ENCODE measurements at places on chromosomes 2 and 18. TPM values are rescaled to one million over a fixed set of nuclear protein-coding genes. Genes with fewer than 3 reads are reported as not detected.
A peak's percentile ranks its signal among the peaks of the same experiment; 100 is the strongest.

DNA sequence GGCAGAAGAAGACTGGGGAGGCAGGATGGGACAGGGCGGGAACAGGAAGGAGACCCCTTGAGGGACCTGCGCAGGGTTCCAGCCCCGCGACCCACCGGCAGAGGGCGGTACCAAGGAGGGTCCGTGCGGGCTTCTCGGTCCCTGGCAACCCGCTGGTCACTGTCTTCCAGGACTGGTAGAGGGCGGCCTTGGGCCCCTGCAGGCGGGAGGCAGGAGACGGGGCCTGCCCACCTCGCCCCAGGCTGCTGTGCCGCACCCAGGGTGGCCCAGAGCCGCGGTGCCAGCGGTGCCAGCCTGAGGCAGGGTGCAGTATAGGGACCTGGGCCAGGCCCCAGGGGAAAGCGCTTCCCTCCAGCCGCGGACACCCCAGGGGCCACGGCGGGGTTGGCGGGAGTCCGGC lies 34.5 kb downstream of the NEURL3 start:
- DNase-seq, result peak; percentile 78

DNA sequence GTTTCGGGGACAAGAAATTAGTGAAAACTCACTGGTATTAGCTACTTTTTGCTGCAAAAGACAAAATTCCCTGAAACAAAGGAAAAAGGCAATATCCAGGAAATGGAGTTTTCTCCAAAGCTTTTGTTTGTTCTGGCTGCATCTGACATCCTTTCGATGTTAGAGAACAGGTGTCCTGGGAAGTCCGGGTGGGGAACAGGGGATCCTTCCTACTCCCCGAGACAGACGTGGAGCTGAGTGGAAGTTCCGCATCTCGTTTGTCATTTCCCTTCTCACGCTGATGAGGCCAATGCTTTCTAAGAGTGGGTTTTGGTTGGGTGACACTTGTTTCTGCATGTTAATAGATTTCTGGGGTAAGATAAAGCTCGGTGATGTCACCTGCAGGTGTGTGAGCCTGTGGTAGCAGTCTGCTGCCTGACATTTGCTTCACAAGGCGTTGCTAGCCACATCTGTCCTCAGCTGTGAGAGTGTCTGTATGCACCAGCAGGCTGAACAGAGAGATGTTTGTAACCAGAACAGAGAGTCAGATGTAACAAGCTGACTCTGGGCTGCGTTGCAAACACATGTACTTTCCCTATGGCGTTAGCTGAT lies 125.9 kb downstream of the ACOXL start:
- DNase-seq, result no peak

DNA sequence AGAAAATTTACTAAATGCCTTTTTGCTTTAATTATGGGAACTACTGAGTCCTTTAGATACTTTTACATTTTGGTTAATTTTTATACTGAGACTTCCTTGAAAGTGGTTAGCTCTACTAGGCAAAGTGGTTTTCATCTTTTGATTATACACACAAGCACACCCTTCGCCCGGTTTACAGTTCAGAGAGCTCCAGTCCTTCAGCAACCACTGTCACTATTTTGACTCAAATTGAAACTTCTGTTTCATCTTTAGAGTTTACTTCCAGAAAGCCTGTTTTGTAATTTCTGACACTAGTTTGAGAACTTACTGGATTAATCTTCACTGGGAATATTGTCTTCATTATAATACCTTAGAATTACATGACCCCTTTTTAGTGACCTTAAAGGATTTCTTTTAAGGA lies 140.3 kb upstream of the FOSL2 start:
- no peak for DNase-seq

CDH20 gene
- 0.16 TPM for total RNA-seq

FMNL2 gene
- total RNA-seq, result 39.1 TPM

- DNase-seq, result peak; percentile 68
Measured at GRCh38 chr2:175030380-175031271, 25.4 kb upstream of the CHN1 start.

DNA sequence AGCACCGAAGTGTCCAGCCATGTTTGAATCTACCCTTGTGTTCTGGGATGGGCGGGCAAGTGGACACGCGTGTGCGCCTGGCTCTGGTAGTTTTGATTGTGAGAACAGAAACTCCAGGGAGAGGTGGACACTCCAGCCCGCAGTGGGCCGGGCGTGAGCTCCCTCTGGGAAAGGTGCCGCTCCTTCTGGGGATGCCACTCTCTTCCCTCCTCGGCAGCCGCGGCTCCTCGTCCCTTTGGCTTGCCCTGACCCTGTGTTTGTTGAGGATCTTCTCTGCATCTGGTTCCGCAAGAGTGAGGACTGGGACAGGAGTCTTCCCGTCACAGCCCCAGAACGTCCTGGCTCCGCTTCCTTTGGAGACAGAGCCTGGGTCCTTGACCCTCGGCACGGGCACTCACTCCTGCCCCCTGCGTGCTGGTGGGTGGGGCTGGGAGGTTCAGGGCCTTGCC lies 1.3 kb downstream of the CTDP1 start:
- no peak for DNase-seq

KCNG2 gene
- total RNA-seq, result 0.76 TPM

- DNase-seq, result no peak
Measured at GRCh38 chr2:65366595-65367125, 65.7 kb downstream of the SPRED2 start.

DNA sequence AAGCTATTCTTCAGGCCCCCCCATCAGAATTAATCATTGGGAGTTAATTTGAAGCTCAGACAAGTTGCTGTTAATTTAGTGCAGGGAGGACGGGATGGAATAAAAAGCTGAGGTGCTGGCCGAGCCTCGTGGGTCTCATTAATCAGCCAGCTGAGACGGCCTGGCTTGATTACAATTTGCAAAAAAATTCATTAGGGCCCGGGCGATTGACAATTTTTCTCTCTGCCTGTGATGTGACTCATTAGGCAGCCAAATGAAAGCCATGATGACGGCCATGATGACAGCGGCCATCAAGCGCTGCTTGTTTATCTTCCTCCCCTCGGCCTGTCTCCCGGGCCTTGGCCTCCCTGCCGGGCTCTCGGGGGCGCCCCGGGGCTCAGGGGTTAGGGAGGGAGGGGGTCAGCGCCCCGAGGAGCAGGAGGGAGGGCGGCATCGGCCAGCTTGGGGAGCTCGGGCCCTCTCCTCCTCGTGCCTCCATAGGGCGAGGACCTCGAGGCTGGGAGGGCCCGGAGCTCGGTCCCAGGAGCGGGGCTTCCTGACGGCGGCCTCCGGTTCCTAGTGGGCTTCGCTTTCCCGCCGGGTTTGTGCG lies 5.2 kb downstream of the GBX2 start:
- no peak for DNase-seq

DNA sequence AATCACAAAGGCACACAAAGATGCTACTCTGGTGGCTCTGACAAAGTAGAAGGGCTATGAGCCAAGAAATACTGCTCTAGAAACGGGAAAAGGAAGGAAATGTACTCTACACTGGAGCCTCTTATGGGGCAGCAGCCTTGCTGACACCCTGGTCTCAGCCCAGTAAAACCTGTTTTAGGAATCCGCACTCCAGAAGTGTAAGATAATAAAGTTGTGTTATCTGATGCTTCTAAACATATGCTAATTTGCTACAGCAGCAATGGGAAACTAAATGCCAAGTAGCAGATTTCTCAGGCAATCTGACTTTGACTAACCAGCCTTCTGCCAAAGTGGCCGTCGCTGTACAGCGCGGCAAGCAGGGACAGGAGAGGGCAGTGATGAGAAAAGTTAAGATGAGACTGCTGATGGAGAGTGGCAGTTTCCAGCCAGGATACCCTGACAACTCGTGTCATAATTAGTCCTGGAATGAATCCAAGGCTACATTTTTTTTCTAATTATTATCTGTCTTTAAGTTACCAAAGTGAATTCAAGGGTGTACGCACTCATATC lies 99.0 kb downstream of the NETO1 start:
- DNase-seq, result no peak

GRCh38 chr2:60406192-60406591 lies 147.3 kb downstream of the BCL11A start:
- DNase-seq, result peak; percentile 76

DNA sequence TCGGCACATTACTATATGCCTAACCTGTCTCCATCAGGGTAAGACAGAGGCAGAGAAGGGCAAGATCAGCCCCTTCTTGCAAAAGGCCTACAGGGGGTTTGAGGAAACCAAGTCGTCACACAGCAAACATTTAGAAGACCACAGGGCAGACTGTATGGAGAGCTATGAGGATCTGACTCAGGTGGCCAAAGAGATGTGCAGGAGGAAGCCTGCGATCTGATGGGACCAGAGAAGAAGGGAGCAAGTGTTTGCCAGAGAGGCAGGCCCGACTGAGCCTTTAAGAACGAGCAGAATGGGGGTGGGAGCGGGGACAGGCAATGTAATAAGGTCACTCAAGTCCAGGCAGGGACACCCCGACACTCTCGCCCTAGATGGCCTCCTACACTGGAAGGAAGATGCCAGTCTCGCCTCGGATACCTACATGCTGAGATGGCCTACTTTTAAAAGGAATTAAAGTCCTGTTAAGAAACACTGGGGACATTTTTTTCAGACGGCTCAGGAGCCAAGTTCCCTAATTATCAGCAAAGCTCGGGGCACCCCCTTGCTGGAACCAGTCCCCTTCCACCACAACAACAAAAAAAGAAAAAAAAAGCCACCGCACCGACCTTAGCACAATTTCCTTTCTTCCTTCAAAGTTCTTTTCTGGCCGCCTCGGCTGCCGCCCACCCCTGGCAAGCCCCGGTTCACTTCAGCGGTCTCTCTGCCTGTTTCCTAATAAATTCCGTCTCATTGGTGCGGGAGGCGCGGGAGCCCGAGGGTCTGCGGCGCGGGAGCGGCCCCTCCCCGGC lies 1.5 kb downstream of the SFXN5 start:
- peak; percentile 49 for DNase-seq

DNA sequence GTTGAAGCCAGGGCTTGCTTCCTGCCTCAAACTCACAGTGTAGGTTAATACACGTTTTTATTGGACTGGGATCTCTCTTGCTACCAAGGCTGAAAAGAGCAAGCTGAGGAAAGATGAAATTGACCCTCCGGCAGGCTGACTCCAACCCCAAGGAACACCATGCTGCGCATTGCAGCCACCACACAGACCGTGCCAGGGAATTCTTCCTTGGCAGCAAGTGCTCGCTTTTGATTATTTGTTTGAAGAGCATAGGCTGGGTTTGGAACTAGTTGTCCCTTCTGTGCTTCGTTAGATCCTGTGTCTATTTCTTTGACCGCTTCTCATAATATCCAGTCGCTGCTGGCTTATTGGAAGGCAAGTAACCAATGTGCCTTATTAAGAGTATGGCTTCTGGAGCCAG lies 34.4 kb upstream of the DARS1 start:
- DNase-seq, result no peak

- DNase-seq, result peak; percentile 28
Measured at GRCh38 chr2:216283038-216283900, 89.0 kb downstream of the MARCHF4 start.

DNA sequence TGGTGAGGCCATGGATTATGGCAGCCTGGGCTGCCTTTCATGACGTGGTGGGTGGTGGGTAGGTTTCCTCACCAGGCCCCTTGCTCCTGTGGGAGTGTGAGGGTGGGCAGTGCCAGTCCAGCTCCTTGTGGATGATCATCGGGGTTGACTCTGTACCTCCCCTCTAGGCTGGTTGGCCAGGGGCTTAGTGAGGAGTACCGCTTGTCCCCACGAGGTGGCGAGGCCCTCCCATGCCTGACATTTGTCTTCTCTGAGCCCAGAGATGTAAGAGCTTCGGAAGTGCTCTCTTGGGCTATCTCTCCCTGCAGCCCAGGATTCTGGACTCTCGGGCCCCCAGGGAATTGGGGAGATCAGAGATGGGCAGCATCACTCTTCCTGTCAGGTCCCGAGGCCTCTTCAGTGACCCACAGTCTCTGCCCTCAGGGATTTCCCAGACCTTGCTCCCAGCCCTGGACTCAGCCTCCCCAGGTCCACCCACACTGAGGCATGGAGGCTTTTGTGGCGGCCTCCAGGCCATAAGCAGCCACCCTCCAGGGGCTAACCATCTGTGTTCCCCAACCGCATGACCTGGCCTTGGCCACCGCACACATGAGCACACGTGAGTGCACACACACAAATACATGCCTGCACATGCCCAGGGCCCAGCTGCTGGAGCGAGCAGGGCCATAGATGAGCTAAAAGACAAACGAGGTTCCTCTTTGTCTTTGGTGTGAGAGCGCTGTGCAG lies 6.5 kb downstream of the SPR start:
- DNase-seq, result peak; percentile 76

GRCh38 chr2:225889452-225889851 lies 489.9 kb downstream of the NYAP2 start:
- DNase-seq, result peak; percentile 42

PPP1R1C gene
- total RNA-seq, result 2.5 TPM

DNA sequence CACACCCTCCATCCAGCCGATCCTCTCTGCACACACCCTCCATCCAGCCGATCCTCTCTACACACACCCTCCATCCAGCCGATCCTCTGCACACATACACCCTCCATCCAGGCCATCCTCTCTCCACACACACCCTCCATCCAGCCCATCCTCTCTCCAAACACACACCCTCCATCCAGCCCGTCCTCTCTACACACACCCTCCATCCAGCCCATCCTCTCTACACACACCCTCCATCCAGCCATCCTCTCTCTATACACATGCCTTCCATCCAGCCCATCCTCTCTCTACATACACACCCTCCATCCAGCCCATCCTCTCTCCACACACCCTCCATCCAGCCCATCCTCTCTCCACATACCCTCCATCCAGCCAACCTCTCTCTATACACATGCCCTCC lies 83.1 kb downstream of the EIPR1 start:
- no peak for DNase-seq

DNA sequence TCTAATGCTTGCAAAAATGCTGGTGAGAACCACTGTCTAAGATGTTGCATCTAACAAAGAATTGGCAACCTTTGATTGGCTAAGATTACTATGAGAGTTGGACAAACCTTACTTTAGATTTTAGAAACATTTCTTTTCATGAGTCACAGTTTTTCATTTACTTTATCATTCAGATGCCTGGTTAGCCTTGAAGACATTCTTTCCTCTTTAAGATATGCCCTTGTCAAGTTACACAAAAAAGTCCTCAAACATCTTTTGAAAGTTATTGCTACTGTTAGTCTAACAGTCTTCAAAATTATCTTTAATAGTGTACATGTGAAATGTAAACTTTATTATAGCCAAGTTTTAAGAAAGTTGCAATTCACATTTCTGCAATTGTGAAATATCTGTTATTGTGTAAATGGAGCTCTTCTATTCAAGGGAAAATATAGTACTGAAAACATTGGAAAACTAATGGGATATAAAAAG lies 276.3 kb downstream of the RND3 start:
- DNase-seq, result no peak

- DNase-seq, result no peak
Measured at GRCh38 chr2:225590932-225591331, 191.4 kb downstream of the NYAP2 start.

- no peak for DNase-seq
Measured at GRCh38 chr2:126884861-126885750, 13.6 kb upstream of the TEX51 start.

Measured in kidney (tissue), 22 donors.